ENCODE measurements at places on chromosomes 1 and 21.

- no peak for DNase-seq
Measured at GRCh38 chr1:59057211-59057694, 239.6 kb upstream of the FGGY start.

- DNase-seq, result no peak
Measured at GRCh38 chr1:70874063-70874462, 173.6 kb downstream of the PTGER3 start.

- DNase-seq, result no peak
Measured at GRCh38 chr1:214912127-214912526, 170.4 kb upstream of the KCNK2 start.

GRCh38 chr1:42461196-42461595 lies 1.9 kb upstream of the CCDC30 start:
- DNase-seq, result no peak

DNA sequence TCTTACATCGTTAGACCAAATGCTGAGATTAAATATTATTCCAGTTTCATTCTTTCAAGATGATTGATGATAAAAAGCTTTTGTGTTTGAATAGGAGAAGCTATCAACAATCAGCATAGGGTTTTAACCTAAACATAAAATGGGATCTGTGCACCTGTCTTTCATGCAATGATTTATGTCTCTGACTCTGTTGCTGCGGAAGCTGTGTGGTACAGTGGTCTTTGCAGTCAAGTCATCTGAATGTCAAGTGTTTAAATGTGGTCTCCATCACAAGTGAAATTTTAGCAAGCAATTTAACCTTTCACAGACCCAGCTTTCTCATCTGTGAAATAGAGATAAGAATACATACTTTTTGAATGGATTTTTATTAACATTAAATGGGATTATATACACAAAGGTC lies 107.2 kb downstream of the PLPPR5 start:
- no peak for DNase-seq

Data from activated naive CD4-positive, alpha-beta T cell (primary cell).